CD4-positive, alpha-beta T cell treated with Interleukin-15 for 4 hours (primary cell): ENCODE measurements at places on chromosomes 1 and 21.

DNA sequence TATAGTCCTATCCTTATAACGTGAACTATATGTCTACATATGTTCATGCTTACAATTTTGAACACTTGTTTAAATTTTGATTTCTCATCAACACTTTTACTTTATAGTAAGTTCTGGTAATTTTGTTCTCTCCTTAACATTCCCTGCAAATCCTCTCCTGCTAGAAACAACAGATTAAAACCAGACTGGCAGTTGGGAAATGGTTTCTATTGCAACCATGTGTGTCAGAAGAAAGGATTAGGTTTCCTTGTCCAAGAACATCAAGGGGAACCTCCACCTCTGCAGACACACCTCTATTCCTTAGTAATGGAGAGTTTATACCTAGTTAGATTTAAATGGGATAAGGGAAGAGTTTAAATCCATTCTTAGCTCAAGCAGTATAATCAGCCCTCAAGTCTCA, 3.3 kb upstream of the WARS2 start:
- DNase-seq, result no peak

DNA sequence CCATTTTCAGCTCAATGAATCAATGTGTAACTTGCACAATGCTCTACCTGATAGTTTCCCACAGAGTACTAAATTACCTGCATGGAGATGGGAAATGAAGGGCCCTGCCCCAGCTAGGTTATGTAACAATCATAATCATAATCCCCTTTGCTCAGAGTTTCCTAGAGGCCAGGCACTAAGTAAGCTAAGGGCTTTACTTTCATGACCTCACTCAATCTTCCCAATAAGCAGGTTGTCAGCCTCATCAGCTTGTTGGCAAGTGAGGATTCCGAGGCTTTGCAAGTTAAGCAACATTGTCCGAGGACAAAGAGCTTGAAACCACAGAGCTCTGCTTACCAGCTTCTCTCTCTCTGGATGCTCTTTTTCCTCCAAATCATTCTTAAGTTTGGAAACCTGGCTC, 64.1 kb upstream of the NTPCR start:
- DNase-seq, result no peak

GRCh38 chr1:61851849-61852669, 109.8 kb downstream of the PATJ start:
- DNase-seq, result peak; percentile 61

DNA sequence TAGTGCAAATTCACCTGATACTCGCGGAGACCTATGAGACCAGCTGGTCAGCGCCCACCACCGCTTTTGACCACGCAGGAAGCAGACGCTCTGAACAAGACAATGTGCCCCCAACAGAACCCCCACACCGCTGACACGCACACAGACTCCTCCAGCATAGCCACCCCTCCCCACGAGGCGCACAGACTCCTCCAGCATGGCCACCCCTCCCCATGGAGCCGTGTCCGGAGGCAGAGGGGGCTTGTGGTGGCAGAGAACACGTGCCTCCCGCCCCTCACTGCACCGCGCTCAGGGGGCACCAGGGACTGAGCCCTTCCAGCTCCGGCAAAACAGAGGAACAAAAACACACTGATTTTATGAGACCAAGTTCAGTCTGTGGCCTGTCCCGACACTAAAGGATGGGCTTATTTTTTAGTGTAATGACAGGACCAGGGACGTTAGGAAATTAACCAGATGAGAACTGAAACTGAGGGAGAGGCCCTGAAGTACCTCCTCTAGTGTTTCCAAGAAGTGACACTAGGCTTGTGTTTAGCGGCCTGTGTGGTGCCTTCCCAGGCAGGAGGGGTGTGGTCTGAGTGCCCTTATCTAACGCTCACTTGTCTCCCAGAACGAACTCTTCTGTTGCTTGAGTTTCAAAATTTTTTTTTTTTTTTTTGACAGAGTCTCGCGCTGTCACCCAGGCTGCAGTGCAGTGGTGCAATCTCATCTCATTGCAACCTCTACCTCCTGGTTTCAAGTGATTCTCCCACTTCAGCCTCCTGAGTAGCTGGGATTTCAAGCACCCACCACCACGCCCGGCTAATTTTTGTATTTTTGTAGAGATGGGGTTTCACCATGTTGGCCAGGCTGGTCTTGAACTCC, 10.0 kb upstream of the AGPAT3 start:
- peak; percentile 15 for DNase-seq

GRCh38 chr1:25989440-25990234, 8.2 kb downstream of the PAFAH2 start:
- no peak for DNase-seq

DNA sequence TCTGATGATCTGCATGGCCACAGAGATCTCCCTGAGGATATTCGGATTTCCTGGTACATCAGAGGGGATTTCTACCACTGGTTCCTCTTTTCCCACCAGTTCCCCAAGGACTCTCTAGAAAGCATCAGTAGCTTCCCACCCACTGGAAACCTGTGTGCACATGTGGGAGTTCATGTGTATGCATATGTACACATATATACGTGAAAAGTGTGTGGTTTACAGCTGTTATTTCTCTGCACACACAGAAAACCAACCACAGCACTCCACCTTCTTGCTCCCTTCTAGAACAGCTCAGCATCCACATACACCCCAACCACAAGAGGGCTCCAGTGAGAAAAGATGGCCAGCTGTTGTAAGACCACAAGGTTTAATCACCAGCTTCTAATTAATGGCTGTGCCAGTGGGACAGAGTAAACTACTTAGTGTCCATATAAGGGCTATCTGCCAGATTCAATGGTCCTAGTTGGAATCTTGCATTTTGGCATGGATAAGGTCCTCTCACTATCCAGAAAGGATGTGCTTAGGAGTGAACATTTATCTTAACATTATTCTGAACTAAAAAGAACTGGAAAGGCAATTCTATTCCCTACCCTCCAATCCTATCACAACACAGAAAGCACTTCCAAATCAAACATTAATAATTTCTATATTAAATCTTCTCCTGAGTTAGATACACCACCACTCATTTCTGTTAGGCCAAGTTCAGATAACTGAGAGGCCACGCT, 24.1 kb downstream of the GPR3 start:
- peak; percentile 77 for DNase-seq
